Naive thymus-derived CD8-positive, alpha-beta T cell (primary cell): ENCODE measurements at places on chromosomes 5 and 9. TPM values are rescaled to one million over a fixed set of nuclear protein-coding genes. Genes with fewer than 3 reads are reported as not detected.

Gene CXCL14
- not detected for polyA plus RNA-seq

Gene KIF4B
- polyA plus RNA-seq: not detected

Gene PFN3
- not detected for polyA plus RNA-seq

Gene OR1J1
- polyA plus RNA-seq: not detected

Gene AGGF1
- polyA plus RNA-seq: 28.9 TPM

Gene GKAP1
- polyA plus RNA-seq: 9.7 TPM

Gene GRM6
- polyA plus RNA-seq: not detected

Gene GARIN3
- polyA plus RNA-seq: not detected

Gene ISL1
- polyA plus RNA-seq: not detected

Gene DMRT3
- polyA plus RNA-seq: not detected

Gene TMEM232
- polyA plus RNA-seq: not detected

Gene AQP7
- not detected for polyA plus RNA-seq

Gene CDX1
- not detected for polyA plus RNA-seq

Gene IER5L
- not detected for polyA plus RNA-seq

Gene ITGA1
- 0.27 TPM for polyA plus RNA-seq

Gene LCN6
- not detected for polyA plus RNA-seq

Gene KLHL3
- polyA plus RNA-seq: 8.1 TPM

Gene CBY3
- 0.62 TPM for polyA plus RNA-seq

Gene SV2C
- not detected for polyA plus RNA-seq

Gene FGD3
- 103 TPM for polyA plus RNA-seq

Gene CDH6
- not detected for polyA plus RNA-seq

Gene ERAP2
- 6.4 TPM for polyA plus RNA-seq

Gene HSDL2
- polyA plus RNA-seq: 25.0 TPM

Gene SPATA24
- 2.9 TPM for polyA plus RNA-seq

Gene C9orf153
- not detected for polyA plus RNA-seq

Gene PCA3
- polyA plus RNA-seq: not detected

Gene GABRA1
- not detected for polyA plus RNA-seq

Gene DMRT1
- polyA plus RNA-seq: not detected

Gene TOR1B
- 13.3 TPM for polyA plus RNA-seq

Gene GOLPH3
- polyA plus RNA-seq: 74.3 TPM

Gene GFI1B
- not detected for polyA plus RNA-seq

Gene SLC9A3
- polyA plus RNA-seq: 0.98 TPM

Gene DNM1
- not detected for polyA plus RNA-seq

Gene SMIM33
- 0.43 TPM for polyA plus RNA-seq

Gene ADAMTS6
- 0.51 TPM for polyA plus RNA-seq

Gene PPP2R2B
- 17.9 TPM for polyA plus RNA-seq

Gene ASS1
- polyA plus RNA-seq: not detected

Gene CAVIN4
- not detected for polyA plus RNA-seq

Gene SLC1A1
- not detected for polyA plus RNA-seq

Gene LCN15
- polyA plus RNA-seq: not detected

Gene MEF2C
- polyA plus RNA-seq: 0.14 TPM

Gene LRRTM2
- polyA plus RNA-seq: not detected

Gene AOPEP
- 4.7 TPM for polyA plus RNA-seq

Gene TNFSF8
- 38.4 TPM for polyA plus RNA-seq

Gene RNF145
- polyA plus RNA-seq: 6.3 TPM

Gene FYB1
- polyA plus RNA-seq: 312 TPM

Gene STPG3
- not detected for polyA plus RNA-seq

Gene SLC4A9
- polyA plus RNA-seq: not detected

Gene QRFP
- polyA plus RNA-seq: not detected

Gene CDKN2B
- polyA plus RNA-seq: 0.17 TPM
